ENCODE measurements at places on chromosomes 4 and X.

DNA sequence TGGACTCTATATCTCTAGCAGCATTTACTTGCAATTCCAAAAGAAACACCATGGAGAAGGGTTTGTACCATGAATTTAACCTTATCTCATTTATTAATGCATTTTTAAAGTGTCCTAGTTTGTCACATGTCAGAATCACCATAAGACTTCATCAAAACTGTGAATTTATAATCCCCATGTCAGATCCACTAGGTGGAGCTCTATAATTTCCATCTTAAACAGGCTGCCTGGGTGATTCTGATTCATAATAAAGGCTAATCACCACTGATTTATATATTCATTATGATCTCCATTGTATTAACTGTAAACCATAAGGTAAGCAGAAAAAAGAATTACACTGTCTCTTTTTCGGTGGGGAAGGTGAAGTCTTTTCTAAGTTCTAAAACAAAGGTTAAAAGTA, 4.0 kb downstream of the TCEAL2 start:
- DNase-seq: no peak

DNA sequence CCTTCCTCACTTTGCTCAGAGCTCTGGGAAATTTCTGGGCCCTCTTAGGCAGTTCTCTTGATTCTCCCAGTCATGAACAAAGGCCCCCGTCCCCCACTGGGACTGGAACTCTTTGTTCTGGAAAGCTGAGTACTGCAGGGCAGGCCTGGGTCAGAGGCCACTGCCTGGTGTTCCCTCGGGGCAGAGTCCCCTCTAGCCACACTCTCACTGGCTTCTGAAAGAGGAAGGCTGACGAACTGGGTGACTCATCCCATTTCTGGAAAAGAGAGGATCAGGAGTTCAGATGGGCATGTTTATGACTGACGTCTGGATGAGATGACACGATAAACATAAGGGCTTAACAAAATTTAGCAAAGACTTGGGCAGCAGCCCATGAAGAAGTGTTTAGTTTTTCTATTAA, 47.7 kb downstream of the DDX3X start:
- DNase-seq: peak; percentile 41

DNA sequence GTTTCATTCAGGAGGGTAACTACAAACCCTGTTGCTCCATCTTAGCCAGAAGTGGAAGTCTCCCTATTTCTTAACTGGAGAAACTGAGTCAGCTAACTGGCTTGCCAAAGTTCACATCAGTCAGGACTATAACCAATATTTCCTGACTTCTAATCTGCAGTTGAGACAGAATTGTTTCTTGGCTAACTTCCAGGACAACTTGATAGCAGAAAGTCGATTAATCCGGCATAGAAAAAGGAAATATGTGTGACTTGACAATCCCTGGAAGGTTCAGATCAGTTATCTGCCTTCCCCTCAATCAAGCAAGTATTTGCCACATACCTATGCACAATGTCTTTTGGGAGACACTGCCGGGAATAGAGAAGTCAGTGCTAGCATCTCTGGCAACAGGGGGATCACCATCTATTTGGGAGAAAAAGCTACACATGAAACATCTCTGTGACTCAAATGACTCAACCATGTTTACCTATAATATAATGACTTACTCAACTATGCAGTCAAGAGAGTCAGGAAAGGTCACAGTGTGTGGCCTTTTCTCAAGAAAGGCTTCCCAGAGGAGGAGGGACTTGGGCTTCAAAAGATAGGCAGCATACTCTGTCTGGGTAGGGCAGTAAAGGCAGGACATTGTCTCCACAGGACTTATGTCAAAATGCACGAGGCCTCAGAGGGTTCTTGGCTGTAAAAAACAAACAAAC, 12.4 kb upstream of the LONRF3 start:
- DNase-seq: no peak

DNA sequence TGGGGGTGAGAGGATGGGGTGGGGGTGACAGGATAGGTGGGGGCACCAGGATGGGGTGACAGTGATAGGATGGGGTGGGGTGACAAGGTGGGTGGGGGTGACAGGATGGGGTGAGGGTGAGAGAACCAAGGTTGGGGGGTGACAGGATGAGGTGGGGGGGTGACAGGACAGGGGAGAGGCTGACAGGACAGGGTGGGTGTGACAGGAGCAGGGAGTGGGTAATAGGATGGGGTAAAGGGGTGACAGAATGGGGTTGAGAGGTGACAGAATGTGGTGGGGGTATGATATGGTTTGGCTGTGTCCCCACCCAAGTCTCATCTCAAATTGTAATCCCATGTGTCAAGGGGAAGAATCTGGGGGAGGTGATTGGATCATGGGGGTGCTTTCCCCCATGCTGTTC, 26.0 kb downstream of the RNF212 start:
- DNase-seq: no peak

- DNase-seq: peak; percentile 27
Measured at GRCh38 chr4:52234561-52235440, 183.7 kb downstream of the SPATA18 start.

DNA sequence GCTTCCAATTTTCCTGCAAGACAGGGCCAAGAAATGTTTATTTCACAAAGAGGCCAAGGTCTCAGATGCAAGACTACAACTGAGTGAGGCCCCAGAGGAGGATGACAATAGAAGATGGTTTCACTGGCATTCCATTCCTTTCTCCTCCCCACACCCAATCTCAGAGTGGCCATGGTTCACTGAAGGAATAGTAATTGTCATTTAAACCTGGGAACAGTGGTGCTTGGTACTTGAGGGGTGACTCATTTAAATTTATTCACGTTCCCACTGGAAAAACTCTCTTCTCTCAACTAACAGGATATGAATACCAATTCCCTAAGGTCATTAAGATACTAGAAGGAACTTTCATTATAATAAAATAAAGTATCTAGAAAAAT, 35.3 kb upstream of the CXCL8 start:
- DNase-seq: no peak

DNA sequence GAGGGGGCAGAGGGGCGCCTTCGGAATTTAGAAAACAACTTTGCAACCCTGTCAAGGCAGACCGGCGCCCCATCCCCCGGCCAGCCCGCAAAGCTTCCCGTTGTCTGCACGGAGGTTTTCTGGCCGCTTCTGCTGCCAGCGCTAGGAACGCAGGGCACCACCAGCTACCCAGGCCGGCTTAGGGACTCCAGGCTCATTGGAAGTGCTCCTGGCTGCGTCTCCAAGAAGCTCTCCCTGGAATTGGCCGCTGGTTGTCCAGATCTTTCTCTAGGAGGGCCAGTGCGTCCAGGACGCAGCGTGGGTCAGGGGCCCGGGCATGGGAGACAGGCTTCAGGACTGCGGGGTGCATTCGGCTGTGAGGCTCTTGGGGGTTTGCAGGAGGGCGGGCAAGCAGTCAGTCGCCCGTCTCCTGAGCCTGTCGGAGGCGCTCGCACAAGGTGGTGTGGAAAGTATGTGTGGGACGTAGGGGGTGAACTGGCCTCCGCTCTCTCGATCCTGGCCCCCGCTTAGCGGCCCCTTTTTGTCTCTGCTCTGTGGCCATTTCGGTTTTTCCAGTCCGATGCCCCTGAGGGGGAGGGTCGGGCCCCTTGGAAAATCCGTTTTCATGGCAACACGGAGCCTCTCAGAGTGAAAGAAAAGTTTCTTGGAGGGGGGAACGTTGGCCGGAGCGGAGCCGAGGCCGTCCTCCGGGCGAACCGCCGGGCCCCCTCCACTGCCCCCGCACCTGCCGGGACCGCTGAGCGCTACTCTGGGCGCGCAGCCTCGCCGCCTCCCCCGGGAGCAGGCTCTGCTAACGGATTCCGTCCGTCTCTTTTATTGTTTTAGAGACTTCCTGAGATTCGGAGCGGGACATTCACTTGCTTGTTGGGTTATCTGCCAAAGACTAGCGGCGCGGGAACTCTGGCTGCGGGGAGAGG, 810 bp upstream of the SOX3 start:
- DNase-seq: no peak

DNA sequence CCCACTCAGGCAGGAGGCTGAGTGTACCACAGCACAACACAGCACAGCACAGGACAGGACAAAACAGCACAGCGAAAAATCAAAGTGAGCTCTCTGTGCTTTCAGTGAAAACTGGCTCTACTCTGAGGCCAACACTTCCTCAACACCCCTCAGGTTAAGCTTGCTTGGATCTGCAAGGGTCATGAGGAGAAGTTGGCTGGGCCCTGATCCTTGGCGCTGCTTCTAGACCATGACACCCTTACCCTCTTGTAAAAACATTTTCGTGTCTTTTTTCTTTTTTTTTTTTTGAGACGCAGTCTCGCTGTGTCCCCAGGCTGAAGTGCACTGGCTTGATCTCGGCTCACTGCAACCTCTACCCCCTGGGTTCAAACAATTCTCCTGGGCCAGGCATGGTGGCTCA, 25.3 kb downstream of the USP46 start:
- no peak for DNase-seq

DNA sequence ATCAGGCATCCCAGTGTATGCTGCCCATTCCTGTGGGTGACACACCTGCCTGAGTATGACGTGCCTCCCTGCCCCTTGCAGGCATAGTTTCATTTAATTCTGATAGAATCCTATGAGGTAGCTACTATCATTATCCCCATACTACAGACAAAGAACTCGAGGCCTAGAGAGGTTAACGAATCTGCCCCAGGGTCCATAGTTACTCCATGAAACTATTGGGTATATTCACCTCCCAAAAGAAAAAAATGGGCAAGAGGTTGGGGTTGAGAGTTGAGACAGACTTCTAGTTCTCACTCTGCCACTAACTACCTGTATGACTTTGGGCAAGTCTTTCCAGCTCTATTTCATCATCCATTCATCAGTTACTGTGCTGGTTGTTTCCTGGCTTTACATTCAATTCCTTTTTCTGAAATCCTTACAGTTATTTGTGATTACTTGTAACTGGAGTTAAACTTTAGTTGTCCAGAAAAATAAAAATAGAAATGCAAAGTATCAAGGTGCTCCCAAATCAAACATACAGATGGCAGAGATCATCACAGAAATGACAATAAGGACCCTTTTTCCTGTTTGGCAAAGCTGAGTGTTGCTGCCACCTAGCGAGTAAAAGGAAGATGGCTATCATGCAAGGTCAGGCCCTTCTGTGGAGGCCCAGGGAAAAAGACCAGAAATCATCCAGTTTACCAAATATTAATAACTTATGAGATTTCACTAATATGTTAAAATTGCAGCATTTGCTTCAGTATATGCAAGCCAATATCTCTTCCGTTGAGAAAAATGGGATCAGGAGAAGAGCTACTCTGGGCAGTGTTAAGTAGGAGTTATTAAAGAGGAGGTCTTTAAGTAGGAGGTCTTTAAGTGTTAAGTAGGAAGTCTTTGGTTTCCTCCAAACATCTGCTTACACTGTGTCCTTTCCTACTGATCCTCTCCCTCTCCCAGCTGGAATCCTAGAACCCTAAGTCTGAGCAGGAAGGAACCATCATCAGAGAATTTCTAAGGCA, 17.1 kb upstream of the MAP7D3 start:
- DNase-seq: no peak

DNA sequence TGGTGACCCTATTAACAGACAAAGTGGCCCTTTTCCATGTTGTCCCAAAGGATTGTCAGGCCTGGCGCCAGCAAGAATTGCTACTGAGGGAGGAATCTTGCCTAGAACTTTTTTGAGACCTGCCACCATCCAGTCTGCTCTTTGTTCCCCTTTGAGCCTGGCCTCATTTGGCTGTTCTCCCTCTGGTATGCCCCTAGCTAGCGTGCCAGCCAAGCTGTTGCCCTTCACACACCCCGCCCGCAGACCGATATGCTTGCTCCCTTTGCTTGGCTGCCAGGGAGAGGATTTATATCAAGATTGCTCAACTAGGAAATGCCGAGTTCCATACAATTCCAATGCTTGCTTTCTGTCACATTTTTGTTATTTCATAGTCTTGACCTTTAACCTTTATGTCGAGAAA, 24.4 kb downstream of the IGSF1 start:
- DNase-seq: no peak

- no peak for DNase-seq
Measured at GRCh38 chr4:70619288-70619687, 9.3 kb upstream of the ENAM start.

DNA sequence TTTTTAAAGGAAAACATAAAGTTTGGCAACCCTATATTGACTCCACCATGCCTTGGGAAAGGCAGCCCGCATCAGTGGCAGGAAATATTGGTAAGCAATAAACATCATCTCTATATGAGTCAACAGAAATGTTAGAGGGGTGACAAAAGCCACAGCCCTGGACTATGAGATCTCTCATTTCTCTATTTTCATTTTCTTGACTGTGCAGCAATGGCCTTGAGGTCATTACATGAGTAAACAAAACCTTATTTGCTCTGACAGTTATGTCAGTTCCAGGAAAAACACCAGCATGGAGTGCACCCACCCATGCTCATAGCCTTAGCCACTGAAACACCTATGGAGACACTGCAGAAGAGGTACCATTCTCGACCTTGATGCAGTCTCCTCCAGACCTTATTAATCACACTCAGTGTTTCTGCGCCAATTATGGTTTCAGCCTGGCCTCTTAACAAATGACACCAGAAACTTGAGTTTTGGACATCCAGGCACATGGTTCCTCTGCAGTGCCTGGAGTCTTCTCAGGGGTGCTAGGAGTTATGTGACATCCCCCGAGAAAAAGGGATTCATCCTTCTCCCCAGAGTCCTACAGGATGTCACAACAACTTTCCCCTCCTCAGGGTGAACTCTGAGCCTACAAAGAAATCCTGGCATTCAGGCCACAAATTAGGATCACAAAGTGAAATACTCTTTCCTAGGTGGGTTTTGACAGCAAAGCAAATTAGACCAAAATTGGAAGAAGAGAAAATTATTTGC, 16.0 kb upstream of the HPGD start:
- no peak for DNase-seq

DNA sequence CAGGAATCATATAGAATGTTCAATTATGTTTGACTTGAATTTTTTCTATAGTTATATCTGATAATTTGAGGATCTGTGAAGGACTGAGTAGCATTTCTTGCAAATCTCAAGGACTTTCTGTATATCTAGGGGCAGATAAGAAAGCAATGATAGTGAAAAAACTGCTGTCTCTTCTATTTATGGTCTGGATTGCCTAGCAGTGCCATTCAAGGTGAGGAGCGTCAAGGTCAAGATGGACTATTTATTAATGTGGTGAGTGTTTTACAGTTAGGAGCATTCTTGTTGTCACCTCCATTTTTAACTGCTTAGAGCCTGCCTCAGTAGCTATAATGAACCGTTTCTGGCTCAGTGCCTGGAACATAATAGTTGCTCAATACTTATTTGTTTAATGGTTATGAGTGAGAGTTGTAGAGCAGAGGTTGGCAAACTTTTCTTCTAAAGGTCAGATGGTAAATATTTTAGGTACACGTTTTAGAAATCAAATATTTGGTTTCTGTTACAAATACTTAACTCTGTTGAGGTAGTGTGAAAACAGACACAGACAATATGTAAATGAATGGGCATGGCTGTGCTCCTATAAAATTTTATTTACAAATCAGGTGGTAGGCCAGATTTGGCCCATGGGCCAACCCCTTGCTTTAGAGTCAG, 523.2 kb upstream of the IGFBP7 start:
- no peak for DNase-seq

GRCh38 chr4:147311956-147312355, 168.9 kb upstream of the EDNRA start:
- no peak for DNase-seq

- no peak for DNase-seq
Measured at GRCh38 chrX:75327607-75328006, 53.7 kb downstream of the UPRT start.

Data from AG09309 (cell line).